AG04450 (cell line): ENCODE measurements at places on chromosomes 6 and 20. TPM values are rescaled to one million over a fixed set of nuclear protein-coding genes. Genes with fewer than 3 reads are reported as not detected.

GRCh38 chr6:157281570-157281969 lies 41.7 kb downstream of the TMEM242 start:
- no peak for DNase-seq

DNA sequence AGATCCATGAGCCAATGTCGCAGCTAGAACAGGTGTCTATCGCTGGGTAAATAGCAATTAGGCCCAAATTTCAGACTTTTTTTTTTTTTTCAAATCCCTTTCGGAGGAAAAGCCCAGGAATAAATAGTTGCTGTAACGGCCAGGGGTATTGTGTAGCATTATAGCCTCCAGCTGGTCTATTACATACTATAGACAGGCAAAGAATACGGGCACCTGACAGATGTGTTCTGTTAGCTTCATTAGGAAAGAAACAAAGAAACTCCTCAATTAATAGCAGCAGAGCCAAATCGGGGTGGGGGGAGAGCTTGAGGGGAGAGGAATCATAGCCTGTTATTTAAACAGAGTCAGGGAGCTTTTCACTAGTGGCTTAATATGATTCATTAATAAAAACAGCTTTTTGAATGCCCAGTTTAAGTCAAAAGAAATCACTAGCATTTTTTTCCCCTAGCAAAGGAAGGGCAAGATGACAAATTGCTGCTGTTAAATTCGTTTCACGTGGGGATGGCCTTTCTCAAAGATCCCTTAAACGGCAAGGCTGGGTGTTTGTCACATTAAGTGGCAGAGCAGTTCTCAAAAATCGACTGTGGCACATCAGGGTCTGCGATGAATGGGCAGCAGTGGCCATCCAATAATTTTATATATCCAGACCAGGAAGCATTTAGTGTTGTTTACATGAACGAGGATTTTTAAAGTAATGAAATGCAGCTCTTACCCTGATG lies 139.4 kb downstream of the ID4 start:
- no peak for DNase-seq

GRCh38 chr6:100370265-100370664 lies 94.5 kb downstream of the SIM1 start:
- DNase-seq = no peak

GRCh38 chr20:19589787-19590362 lies 168.2 kb upstream of the RIN2 start:
- no peak for DNase-seq

DNA sequence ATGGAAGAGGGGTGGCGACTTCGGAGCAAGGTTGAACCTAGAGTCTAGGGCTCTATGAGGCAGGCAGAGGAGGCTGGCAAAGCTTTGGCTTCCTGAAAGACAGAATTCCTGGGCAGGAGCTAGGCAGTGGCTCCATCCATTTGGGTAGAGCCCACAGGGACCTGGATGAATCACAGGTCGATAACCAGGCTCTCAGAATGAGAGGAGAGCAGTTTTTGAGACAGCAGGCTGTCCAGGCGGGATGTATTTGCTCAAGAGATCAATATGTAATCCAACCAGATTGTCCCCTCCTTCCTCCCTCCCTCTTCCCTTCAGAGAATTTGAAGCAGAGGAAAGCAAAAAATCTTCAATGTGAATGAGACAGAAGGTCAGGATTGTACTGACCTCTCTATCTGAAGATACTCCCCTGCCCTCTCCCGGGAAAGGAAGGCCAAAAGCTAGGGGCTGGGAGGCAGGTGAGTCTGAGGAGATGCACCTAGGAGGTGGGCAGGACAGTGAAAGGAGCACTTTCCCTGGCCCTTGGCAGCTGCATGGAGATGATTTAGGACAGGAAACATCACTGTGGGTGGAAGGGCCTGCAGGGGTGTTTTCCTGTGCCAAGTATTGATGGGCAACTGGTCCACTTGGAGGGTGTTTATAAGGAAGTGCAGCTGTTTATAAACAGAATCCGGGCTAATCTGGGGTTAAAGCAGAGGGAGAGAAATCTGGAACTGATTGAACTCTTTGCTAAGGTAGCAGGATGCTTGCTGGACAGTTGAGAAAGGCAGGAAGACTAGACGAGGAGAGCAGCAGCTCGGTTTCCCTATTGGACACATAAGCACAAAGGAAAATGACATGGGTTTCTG lies 212.4 kb upstream of the LRFN2 start:
- DNase-seq = no peak

GRCh38 chr6:97304701-97305100 lies 21.7 kb upstream of the MMS22L start:
- no peak for DNase-seq

DNA sequence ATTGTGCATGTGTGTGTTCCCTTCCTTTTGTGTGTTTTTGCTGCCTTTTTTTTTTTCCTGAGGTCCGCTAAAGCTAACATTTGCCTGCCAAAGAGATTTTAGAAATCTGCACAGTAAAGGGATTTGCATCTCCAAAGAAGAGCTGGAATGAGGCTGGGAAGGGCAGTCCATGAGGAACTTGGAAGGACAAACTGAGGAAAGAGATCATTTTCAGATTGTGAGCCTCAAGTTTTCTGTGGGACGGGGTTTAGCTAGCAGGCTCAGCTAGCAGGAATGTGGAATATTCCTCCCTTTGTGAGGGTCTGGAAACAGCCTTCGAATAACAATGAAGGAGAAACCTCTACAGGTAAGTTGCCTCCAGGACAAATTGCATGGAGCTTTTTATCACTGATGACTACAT lies 3.8 kb downstream of the INSM1 start:
- DNase-seq = no peak

GRCh38 chr6:91213229-91213901 lies 626.5 kb upstream of the MAP3K7 start:
- DNase-seq = no peak

DNA sequence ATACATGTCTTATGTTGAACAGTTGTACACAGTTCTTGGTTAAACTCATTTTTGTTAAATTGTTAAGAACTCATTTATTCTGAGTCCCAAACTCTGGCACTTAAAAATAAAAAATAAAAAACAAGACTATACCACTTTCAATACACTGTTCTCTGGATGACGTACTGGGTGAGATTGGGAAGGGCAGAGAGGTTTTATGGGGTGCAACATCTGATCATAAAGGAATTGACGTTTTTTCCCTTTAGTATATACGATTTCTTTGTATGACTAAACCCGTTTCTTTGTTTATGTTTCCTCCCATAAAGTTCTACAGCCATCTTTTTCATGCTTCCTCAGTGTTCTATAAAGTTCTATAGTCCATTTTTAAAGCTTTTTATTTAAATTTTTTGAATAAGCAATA lies 69.1 kb downstream of the TRMT11 start:
- no peak for DNase-seq

- DNase-seq = peak; percentile 86
Observed at GRCh38 chr6:148969603-148970061, 222.8 kb downstream of the UST start.

DNA sequence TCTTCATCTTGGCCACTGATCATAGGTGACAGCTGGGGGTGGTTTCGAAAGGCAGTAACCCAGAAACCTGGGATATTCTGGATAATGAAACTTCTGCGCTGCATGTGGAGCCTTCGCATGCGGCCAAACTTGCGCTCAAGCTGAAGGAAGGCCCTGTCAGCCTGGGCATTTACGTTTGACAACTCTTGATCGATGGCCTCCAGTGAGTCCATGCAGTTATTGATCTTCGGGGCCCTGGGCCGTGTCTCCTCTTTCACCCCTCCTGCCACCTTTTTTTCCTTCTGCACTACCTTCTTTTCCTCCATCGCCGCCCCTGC lies 729 bp downstream of the TSPYL4 start:
- DNase-seq = no peak

- DNase-seq = peak; percentile 27
Observed at GRCh38 chr6:150979826-150980350, 114.4 kb downstream of the MTHFD1L start.

NFKBIE gene
- polyA plus RNA-seq = 13.7 and 17.0 TPM in 2 replicates

KCNB1 gene
- polyA plus RNA-seq = 0.04 and 0.06 TPM in 2 replicates

MYLK2 gene
- polyA plus RNA-seq = not detected in 2 replicates

CCHCR1 gene
- polyA plus RNA-seq = 10.4 TPM in 2 replicates
